ENCODE measurements at places on chromosomes 3 and 15.

GRCh38 chr15:66854012-66854965 lies 152.3 kb downstream of the SMAD6 start:
- ATAC-seq: no peak

DNA sequence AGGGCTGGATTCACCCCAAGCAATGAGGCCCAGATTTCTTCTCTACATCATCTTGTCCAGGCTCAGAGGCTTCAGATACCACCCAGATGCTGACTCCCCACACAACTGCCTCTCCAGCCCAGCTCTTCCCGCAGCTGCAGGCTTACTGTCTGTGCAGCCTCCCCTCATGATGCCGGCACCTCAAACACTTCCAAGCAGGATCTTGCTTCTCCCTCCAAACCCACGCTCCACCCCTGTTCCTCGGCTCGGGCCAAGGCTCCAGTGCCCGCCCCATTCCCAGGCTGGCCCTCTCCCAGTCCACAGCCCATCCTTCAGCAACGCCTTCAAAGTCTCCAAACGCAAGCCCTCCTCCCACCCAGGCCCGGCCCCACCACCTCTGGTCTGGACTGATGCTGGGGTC lies 159.2 kb upstream of the LINGO1 start:
- ATAC-seq: no peak

- no peak for ATAC-seq
Observed at GRCh38 chr3:24965706-24966385, 462.2 kb upstream of the RARB start.

- ATAC-seq: no peak
Observed at GRCh38 chr3:151322511-151322910, 5.9 kb upstream of the GPR87 start.
